ENCODE measurements at places on chromosomes 1 and 21.
A peak's percentile ranks its signal among the peaks of the same experiment; 100 is the strongest.

GRCh38 chr1:59218521-59219236, 78.2 kb upstream of the FGGY start:
- DNase-seq = no peak

DNA sequence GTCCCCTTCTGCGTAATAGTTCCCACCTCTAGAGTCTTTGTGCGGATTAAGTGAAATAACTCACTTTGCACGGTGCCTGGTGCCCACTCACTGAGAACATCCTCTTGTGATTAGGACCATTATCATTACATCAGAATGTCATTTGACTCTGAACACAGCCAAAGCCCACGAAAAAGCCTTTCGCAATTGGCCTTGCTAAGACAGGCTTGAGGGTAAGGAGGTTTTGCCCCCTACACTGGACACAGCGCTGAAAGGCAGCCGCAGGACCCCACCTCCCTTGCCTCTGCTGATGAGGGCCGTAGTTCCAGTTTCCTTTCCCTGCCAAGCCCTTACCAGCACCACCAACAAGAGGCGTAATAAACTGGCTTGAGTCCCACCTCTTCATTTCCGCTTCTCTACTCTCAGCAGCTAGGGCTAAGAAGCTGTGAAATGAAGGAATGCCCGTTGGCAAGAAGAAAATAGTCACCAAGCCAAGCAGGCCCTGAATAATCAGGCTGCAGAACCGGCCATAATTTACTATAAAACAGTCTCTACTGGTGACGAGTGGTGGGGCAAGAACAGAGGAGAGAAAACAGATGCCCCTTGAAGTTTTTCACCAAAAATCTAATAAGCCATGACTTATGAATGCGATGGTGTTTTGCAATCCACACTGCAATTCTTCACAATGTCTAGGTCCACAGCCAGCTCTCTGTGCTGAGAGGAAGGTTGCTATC, 53.1 kb downstream of the SH3GLB1 start:
- no peak for DNase-seq

- DNase-seq = peak; percentile 91
Measured at GRCh38 chr1:201486187-201486586, 17.2 kb upstream of the PHLDA3 start.

DNA sequence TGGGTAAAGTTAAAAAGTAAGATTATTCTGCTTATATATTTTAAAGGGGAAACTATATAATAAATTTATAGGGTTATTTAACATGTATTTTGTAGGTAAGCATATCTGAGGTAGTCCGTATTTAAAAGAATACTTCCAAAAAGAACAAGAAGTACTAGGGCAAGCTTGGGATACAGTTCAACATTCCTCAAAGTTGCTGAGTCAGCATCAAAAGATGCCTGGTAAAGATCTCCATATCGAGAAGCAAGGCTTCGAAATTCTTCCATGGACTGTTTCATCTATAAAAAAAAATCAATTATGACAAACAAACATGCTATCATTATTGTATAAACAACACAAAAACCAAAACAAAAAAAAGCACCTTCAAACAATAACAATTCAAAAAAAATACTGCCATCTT, 67.7 kb downstream of the INTS7 start:
- DNase-seq = no peak

DNA sequence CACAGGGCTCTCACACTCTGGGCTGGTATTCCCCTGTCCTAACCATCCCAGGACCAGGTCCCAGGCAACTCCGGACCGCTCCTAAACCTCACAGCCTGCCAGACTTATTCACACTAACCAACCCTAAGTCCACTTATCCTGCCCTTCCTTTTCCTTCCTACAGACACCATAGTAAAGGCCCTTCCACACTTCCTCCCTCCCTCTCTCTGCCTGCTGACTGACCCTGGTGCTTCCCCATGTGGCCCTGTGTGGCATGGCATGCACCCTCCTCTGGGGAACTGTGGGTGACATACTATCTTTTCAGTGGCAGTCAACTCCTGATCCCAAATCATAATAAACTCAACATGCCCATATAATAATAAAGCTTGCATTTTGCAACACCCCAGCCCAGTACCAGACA, 155.1 kb upstream of the DNAH14 start:
- peak; percentile 24 for DNase-seq

DNA sequence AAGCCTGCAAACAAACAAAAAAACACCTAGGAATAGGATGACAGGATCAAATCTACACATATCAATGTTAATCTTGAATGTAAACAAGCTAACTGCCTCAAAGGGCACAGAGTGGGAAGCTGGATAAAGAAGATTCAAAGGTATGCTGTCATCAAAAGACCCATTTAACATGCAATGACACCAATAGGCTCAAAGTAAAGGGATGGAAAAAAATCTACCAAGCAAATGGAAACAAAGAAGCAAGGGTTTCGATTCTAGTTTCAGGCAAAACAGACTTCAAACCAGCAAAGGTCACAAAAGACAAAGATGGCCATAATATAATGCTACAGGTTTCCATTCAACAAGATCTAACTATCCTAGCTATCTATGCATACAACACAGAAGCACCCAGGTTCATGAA, 16.2 kb upstream of the OR2T10 start:
- DNase-seq = no peak

- no peak for DNase-seq
Measured at GRCh38 chr21:31397939-31398338, 53.9 kb upstream of the TIAM1 start.

- DNase-seq = no peak
Measured at GRCh38 chr1:24353292-24353891, 34.2 kb downstream of the GRHL3 start.

GRCh38 chr21:46585191-46585953, 19.5 kb downstream of the S100B start:
- DNase-seq = no peak

- DNase-seq = no peak
Measured at GRCh38 chr1:59564192-59564891, 250.4 kb upstream of the HOOK1 start.

DNA sequence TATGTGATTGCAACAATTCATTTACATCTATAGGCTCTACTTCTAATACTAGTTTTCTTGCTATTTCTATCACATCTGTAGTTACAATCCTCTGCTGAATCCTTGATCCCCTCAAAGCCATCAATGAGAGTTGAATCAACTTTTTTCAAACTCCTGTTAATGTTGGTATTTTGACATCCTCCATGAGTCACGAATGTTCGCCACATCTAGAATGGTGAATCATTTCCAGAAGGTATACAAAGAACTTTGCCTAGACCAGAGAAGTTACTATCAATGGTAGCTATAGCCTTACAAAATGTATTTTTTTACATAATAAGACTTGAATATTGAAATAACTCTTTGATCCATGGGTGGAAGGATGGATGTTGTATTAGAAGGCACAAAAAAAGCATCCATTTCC, 110.0 kb downstream of the AMY1C start:
- DNase-seq = no peak

- no peak for DNase-seq
Measured at GRCh38 chr1:1612104-1612400, 3.2 kb upstream of the MIB2 start.

DNA sequence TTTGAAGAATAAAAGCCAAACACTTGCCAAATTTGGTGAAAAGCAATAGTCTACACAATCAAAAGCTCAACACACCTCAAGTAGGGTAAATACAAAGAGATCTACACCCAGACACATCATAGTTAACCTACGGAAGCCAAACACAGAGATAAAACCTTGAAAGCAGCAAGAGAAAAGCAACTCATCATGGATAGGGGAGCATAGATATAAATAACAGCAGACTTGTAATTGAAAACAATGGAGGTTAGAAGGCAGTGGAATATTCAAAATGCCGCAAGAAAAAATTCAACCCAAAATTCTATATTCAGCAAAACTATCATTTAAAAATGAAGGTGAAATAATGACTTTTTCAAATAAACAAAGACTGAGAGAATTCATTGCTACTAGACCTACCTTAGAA, 105.1 kb downstream of the ITSN1 start:
- DNase-seq = peak; percentile 12

DNA sequence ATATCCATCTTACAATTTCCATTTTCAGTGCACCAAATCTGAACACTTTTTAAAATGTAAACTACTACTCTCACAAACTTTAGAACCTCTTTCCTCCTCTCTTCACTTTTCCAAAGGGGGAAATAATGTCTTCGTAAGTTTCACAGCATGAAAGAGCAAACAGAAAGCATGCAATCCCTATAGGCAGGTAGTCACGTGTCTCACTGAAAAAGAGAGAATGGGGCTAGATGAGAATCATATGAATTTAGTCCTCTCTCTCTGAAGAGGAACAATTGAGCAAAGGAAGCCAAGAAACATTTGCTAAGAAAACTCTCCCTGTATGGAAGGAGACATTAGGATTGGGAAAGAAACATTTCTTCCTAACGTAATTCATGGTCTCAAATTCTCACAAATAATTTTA, 613.9 kb downstream of the PLA2G4A start:
- no peak for DNase-seq

GRCh38 chr1:89753761-89754160, 67.1 kb upstream of the LRRC8D start:
- DNase-seq = peak; percentile 13

GRCh38 chr1:182181167-182181572, 119.7 kb upstream of the ZNF648 start:
- DNase-seq = no peak

DNA sequence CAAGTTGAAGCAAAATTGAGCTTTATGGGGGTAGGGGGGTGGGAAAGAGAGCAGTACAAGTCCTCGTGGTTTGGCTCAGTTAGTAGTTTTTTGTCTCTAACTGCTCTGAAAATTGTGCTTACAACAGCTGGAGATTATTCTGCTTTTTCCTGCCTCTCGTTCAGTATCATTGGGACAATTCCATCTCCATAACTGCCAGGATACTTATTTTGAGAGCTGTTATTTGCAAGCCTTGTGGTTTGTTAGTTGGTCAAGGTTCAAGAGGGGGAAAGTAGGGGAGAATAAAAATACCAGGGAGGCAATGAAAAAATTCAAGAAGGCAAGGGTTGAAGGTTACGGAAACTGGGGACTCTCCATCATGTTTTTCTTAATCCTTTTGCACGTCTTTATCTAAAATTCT, 811.8 kb upstream of the ADGRL2 start:
- no peak for DNase-seq

DNA sequence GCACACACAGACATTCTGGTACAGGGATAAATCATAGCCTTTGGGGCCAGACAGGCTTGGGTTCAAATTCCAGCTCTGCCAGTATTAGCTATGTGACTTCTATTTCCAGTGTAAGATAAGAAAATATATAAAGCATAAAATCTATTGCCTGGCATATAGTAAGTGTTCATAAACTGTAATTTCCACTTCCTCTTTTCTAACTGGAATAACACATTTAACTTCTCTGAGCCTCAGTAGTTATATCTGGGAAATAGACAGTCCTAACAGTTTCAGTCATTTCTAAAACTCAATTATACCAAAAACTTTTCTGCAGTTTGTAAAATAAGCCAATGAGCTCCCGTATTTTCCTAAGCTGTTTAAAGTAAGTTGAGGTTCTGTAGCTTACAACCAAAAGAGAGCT, 351.4 kb downstream of the ZNF326 start:
- DNase-seq = no peak

DNA sequence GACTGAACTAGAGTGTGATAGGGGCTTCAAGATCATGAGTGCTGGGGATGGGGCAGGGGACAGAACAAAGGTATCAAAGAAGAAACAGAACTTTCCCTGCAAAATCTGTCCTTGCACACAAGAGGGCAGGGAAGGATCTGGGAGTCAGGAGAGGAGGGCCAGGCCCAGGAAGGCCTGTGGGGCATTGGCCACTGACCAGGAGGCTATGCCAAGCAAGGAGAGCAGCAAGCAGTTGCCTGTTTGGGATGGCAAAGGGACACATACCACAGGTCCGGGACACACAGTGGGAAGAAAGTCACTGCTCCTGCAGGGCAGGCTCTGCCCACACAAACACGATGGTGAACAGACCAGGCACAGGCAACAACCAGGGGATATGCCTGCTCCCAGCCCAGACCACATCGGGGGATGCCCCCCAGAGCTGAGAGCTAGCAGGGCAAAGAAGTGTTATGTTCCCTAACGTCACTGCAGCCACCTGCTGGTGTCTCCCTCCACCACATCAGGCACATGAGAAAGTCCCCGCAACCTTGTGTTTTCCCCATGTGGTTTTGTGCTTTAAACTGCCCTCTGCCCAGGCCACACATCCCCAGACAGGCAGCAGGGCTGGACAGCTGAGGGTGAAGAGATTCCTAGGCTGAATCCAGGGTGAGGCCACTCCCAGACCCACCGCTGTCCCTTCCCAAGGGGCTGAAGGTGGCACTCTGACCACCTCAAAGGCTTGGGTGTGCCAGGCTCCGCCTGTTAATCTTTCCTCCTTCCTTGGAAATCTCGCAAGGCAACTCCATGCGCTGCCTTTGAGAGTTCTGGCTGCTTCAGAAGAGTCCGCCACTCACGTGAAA, 53.6 kb downstream of the KIF21B start:
- no peak for DNase-seq

- no peak for DNase-seq
Measured at GRCh38 chr1:79817031-79817560, 810.6 kb upstream of the ADGRL4 start.

DNA sequence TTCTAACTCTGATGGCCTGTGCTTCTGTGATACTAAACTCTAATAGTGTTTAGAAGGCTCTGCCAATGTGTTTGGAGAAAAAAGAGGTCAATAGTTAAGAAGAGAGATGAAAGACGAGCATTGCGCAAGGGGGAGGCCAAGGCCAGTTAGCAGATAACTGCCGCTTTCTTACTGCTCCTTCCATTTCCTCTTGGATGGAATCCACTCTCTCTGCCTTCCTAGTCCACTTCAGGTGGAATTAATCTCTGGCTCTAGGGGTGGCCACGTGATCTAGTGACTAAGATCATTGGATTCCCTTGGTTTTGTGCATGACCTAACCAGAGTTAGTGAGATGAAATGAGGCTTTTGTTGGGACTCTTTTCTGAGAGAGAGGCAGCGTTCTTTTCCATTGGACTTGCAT, 148.3 kb downstream of the ACTL8 start:
- no peak for DNase-seq

DNA sequence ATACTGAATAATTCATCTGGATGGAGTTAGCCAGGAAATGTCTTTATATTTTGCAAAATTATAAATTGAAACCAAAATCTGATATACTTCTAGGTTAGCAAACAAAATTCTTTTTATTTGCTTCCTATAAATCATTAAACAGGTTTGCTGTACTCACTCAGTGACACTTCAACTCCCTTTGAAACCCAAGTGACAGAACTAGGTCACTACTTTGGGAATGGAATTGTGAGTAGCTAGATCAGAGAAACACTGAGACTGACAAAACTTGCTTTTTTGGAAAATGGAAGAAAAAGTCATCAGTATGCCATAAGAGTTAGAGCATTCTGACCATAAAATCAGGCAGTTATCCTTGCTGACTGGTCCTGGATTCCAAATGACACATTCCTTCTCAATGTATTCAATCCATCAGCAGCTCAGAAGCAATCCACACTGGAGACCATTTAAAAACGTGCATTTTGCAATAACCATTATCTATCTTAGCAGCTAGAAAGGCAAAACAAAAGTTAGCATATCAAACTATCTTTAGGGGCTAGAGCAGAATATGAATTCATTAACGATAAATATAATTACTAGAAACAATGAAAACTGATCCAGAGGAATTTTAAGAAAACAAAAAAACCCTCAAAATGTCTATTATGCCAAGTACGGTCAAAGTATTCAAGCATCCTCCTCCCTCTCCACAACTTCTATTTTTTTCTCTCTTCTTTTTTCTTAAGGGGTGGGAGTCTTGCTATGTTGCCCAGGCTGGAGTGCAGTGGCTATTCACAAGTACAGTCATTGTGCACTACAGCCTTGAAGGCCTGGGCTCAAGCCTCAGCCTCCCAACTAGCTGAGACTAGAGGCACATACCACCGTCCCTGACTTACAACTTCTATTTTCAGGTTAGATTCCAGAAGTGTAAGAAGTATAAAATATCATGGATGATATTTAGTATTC, 60.1 kb downstream of the HNRNPR start:
- no peak for DNase-seq

- peak; percentile 50 for DNase-seq
Measured at GRCh38 chr1:161733526-161733925, 12.2 kb downstream of the FCRLB start.

Data from Kasumi-1 (cell line).